ENCODE measurements at places on chromosomes 1 and 21.

GRCh38 chr21:15564907-15565306, 164.9 kb upstream of the USP25 start:
- peak; percentile 1 for DNase-seq

GRCh38 chr1:8026153-8026975, at the start of gene ERRFI1:
TSS of gene ERRFI1 (minus strand) at chr1:8026309. CDS start at chr1:8015619, 10,690 bp downstream.
- peak; percentile 95 for DNase-seq

- no peak for DNase-seq
These were observed 308.9 kb upstream of the RUNX1 start for GRCh38 chr21:35358008-35358407.

GRCh38 chr1:234139966-234140365, 233.3 kb upstream of the COA6 start:
- peak; percentile 81 for DNase-seq

DNA sequence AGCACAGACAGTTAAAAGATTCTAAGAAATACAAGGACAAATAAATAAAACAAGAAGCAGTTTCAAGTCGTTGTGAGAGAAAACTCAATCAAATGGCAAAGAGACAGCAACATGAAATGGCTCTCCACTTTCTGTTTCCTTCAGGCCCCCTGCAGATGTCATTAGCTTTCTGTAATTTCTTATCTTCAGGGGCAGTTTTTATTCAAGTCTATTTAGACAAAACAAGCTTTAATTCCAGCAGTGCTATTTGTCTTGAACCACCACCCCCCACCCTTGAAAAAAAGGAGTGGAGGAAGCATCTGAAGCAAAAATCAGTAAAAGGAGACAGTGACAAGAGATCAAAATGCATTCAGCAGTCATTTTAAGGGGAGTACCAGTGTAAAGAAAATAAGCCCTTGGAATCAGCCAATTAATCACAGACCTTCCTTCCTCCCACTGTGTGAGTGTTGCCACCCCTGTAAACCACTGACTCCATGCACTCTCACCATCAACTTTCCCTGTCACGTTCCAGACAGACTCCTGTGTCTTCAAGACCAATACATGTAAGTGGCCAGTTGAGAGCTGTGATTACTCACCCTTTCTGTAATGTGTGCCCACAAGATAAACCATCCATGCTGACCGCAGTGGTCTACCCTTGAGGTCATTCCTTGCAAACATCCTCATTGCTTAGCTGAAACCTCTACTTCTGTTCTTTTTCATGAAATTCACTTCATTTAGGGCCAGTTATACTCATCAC, 136.1 kb upstream of the HOOK1 start:
- peak; percentile 92 for DNase-seq

DNA sequence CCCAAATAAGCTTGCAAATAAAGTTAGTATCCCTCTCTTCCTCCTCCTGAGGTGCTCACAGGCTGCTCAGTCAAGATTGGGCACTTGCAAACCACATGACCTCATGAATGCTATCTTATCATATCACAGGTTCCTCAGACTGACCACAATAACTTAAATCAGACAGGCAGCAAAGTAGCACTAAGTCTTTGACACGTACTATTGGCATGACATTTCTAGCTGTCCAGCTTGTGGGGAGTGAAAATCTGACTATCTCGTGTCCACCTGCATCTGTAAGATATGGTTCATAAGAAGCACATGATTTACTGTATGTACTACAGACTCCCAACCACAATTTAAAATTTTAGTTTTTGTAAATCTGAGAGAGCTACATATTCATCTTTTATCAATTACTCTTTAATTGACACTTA, 58.0 kb upstream of the GFI1 start:
- DNase-seq = no peak

- no peak for DNase-seq
These were observed 10.6 kb downstream of the MROH7 start for GRCh38 chr1:54652168-54652567.

- peak; percentile 35 for DNase-seq
These were observed 17.5 kb downstream of the CFAP45 start for GRCh38 chr1:159882527-159882862.

DNA sequence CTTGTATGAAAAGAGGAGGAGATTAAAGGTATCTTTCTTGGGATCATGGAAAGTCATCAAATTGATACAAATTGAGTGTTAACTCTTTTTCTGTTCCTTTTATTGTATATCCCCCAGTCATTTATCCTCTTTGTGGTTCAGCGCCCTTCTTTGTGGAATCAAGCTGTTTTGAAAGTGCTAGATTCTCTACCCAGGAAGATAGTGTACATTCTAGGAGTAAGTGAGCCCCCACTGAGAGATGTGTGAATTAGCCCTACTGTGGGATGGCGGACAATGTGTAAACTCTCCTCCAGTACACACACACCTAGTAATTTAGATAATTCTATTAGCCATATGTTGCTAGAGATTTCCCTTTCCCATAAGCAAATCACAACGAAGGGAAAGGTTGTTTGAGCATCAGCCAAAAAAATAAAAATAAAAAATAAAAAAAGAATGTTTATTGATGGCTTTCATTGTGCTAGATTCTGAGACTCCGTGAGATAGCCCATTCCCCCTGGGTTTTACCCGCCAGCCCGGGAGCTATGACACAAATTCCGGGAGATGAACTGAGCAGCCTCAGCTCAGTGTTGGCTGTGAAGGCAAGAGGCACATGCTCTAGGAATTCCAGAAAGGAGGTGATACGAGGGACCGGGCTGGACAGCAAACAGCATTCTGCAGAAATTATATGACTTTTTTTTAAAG, 378.4 kb upstream of the RUNX1 start:
- peak; percentile 23 for DNase-seq

DNA sequence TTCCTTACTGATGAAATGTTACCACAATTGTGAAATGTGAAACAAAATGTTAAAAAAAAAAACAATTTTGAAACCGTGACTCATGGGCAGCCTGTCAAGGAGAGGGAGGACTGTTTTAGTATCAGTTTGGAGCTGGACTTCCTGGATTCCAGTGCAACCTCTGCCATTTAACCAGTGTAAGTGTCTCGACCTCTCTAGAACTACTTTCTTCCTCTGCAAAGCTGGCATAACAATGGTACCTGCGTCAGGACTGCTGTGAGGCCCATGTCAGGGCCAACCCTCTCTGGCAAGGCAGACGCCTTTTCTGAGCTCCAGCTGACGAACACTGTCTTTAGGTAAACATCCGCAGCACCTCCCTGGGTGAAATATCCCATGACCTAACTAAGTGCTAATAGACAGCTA, 20.9 kb downstream of the URB1 start:
- DNase-seq = peak; percentile 90
